ENCODE measurements at places on chromosomes 2 and 18.

DNA sequence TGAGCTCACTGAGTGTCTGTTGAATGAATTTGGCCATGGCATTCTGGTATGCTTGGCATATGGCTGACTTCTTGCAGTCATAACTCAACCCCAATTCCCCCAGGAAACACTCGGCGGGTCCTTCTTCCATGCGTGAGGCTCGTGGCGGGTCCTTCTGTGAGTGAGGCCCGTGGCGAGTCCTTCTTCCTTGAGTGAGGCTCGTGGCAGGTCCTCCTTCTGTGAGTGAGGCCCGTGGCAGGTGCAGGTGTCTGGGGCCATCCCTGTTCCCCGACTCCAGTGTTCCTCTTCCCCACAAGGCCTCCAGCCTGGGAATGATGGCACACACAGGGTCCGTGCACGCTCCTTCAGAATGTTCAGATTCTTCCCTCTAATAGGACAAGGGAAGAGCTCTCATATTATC is 169.0 kb downstream of the EIPR1 start:
- no peak for ATAC-seq

GRCh38 chr2:219684721-219685689 is 57.6 kb downstream of the SLC4A3 start:
- ATAC-seq: peak; percentile 77

- no peak for ATAC-seq
These were observed 1.6 kb upstream of the PDCL3 start for GRCh38 chr2:100561191-100561590.

DNA sequence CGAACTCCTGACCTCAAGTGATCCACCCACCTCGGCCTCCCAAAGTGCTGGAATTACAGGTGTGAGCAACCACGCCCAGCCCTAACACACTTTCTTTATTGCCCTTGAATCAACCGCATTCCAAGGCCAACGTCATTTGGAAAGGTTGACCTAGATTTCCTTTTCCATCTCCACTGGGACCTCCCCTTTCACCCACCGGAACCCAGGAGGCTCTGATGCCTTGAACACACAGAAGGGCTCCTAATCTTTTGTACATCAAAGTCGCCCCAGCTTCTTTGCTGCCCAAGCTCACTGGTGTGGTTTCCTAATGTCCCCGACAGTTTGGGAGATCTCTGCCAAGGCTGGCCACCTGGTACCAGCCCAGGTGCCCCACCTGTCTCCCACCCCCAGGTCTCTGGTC is 46.2 kb upstream of the CAB39 start:
- no peak for ATAC-seq

DNA sequence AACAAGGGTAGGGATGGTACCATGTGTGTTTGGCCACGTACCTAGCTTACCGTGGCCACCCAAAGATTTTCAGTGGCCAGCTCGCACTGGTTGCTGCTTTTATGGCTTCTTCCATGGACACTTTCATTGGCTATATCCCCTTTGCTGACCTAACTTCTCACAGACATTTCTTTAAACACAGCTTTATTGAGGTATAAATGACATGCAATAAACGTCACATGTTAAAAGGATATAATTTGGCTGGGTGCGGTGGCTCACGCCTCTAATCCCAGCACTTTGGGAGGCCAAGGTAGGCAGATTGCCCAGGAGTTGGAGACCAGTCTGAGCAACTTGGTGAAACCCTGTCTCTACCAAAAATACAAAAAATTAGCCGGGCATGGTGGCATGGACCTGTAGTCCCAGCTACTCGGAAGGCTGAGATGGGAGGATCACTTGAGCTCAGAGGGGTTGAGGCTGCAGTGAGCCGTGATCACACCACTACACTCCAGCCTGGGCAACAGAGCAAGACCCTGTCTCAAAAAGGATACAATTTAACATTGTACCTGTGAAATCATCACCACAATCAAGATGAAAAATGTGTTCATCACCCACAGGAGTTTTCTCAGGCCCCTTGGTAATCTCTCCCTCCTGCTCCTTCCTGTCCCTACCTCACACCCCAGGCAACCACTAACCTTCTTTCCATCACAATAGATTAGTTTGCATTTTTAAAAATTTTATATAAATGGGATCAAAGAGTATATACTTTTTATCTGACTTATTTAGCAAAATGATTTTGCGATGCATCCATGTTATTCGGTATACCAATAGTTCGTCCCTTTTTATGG is 127.8 kb upstream of the PPP1CB start:
- no peak for ATAC-seq

- ATAC-seq: no peak
These were observed 27.7 kb downstream of the SMAD7 start for GRCh38 chr18:48922801-48923730.

GRCh38 chr2:4122726-4123125 is 419.4 kb downstream of the DCDC2C start:
- ATAC-seq: no peak

GRCh38 chr2:807300-807699 is 130.1 kb upstream of the TMEM18 start:
- no peak for ATAC-seq

- no peak for ATAC-seq
These were observed 38.9 kb upstream of the NRP2 start for GRCh38 chr2:205643391-205643885.

GRCh38 chr2:212428681-212429478 is 109.7 kb downstream of the ERBB4 start:
- ATAC-seq: no peak

- no peak for ATAC-seq
These were observed 56.1 kb upstream of the FHL2 start for GRCh38 chr2:105454801-105455485.

- no peak for ATAC-seq
These were observed 550.5 kb downstream of the SPAG16 start for GRCh38 chr2:213834746-213835145.

- ATAC-seq: no peak
These were observed 60.2 kb downstream of the RMDN2 start for GRCh38 chr2:37985333-37985732.

DNA sequence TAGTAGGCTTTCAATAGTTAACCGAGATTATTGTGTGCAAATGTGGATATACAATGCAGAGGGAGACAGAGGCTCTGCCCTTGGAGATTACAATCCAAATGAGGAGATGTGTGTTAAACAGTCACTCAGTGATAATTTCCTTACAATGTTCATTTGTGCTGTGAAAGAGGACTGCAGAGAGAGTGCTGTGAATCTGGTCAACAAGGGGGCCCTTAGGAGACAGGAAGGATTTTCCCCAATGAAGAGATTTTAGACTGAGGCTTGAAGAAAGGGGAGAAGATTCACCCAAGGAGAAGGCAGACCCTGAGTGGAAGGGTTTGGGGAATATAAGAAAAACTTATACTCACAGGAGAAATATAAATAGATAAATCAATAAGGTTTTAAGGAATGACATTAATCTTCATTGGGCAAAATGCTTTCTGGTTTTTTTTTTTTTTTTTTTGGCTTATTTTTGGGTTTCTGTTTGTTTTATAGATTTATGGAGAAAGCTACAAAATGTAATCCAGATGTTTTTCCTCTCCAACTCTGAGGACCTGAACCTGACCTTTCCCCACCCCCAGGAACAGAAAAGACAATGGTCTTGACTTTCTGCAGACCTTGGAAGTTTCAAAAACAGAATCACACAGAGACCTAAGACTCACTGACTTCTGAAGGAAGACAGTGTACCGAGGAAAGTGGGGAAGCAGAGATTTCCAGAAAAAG is 151.3 kb upstream of the SERPINE2 start:
- ATAC-seq: no peak

- ATAC-seq: no peak
These were observed 148.0 kb downstream of the FAM210A start for GRCh38 chr18:13578400-13578799.

- no peak for ATAC-seq
These were observed 56.5 kb downstream of the TPGS2 start for GRCh38 chr18:36772241-36772723.

DNA sequence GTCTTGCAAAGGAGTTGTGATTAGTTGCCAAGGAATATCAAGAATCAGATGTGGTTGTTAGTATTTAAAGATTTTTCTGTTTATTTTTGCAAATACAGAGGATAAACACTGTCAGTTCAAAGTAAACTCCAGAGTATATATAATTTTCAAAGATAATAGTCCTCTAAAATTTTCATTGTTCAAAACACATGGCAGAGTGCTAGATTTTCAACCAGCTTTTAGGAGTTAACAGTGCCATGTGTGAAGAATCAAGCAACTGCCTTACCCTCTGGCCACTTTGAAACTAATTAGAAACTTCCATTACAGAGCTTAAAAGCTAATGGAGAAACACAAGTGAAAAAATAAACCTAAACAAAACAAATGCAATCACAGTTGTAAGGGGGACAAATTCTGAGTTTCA is 1605.6 kb upstream of the ZEB2 start:
- no peak for ATAC-seq

GRCh38 chr2:207149249-207150213 is 16.2 kb downstream of the KLF7 start:
- peak; percentile 84 for ATAC-seq

DNA sequence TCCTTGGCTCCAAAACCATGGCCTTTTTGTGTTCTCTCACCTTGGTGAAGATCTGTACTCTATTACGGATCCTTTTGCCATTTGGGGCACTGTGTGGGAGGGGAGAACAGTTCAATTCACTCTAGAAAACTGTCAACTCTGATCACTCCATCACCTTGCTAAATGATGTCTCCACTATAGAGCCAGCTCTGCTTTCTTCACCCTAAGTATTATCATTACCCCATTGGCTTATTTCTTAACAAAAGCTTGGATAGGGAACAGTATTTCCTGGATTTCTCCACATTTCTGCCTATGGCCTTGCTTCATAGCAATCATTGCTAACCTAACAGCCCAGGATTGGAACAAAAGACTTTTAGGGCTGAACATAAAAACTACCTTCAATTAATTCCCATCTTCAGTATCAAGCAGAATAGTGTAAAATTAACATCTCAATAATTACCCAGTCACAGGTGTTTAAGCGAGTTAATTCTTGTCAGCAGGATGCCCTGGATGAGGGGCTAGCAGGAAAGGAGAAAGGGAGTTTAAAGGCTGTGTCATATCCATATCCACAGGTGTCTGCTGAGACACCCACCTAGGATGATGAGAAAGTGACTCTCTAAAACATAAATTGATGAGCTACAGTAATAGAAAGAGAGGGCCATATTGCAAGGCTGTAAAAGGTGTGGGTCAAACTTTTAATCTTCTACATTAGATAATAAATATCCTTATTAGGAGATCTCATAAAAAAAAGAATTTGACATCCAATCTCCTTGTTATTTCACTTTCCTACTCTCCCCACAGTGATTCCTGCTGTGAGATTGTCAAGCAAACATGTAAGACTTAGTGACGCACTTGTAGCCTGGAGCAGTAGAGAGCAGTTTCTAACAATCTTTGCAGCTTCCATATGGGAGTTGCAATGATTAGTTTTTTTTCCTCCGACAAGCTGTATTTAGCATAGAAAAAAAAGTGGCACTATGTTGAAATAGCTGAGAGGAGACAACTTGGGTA is 589.5 kb upstream of the NXPH2 start:
- ATAC-seq: no peak

- no peak for ATAC-seq
These were observed 22.6 kb upstream of the ICOS start for GRCh38 chr2:203913947-203914346.

- ATAC-seq: no peak
These were observed 57.9 kb downstream of the UGP2 start for GRCh38 chr2:63899639-63900038.

- ATAC-seq: no peak
These were observed 1236.0 kb upstream of the CELF4 start for GRCh38 chr18:38801640-38802039.

DNA sequence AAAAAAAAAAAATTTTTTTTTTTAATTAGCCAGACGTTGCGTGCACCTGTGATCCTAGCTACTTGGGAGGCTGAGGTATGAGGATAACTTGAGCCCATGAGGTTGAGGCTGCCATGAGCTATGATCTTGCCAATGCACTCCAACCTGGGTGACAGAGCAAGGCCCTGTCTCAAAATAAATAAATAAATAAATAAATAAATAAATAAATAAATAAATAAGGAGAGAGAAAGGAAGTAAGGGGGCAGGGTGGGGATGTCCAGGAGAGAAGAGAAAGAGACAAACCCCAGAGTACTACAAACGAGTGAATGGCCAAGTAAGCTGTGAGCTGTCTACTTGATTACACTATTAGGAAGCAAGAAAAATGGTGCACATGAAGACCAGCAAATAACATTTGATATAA is 7.7 kb upstream of the PMAIP1 start:
- ATAC-seq: no peak

DNA sequence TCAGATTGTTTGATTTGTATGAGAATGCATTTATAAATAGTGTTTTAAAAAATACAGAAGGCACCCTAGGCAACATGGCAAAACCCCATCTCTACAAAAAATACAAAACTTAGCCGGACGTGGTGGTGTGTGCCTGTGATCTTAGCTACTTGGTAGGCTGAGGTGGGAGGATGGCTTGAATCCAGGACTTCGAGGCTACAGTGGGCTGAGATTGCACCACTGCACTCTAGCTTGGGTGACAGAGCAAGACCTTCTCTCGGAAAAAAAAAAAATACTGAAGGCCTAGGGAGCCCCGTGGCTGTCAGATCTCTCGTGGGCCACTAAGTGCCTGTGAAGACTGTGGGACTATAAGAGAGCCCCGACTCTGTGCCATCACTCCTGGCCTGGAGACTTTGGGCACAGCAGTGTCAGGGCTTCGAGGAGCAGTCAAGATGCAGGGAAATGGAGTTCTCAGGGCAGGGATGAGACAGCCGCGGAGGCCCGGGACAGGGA is 40.5 kb downstream of the MYO7B start:
- no peak for ATAC-seq

DNA sequence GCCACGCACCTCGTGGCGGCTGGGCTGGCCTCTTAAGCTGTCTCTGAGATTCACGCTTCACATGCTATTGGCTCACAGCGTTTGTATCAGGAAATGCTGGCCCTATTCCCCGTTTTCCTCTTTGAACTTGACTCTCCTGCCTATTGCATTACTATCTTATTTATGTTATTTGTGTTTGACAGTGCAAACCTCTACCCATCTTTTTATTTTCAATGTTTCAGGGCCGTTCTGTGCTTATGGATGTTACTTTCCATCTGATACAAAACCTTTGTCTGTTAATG is 149.9 kb upstream of the TWIST2 start:
- no peak for ATAC-seq

GRCh38 chr2:62208758-62209114 is 12.8 kb downstream of the B3GNT2 start:
- ATAC-seq: peak; percentile 66

GRCh38 chr18:47791461-47791985 is 138.9 kb downstream of the SMAD2 start:
- ATAC-seq: no peak

DNA sequence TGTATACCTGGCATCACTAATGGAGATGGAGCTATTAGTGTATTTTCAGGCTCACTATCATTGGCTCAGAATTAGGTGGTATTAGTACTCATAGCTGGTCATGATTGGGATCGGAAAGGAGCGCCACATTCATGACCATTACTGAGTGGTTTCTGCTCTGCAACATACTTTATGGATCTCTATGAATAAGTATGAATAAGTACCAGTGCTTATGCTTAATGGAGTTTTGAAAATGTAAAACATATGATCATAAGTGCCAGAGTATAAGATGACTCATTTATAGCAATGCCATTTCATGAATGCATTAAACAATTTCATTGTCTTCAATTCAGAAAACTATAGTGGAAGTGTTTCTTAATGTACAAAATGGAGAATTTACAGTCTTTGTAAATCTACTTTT is 156.7 kb downstream of the GALNT3 start:
- no peak for ATAC-seq
